ENCODE measurements at places on chromosomes 2 and 18.

DNA sequence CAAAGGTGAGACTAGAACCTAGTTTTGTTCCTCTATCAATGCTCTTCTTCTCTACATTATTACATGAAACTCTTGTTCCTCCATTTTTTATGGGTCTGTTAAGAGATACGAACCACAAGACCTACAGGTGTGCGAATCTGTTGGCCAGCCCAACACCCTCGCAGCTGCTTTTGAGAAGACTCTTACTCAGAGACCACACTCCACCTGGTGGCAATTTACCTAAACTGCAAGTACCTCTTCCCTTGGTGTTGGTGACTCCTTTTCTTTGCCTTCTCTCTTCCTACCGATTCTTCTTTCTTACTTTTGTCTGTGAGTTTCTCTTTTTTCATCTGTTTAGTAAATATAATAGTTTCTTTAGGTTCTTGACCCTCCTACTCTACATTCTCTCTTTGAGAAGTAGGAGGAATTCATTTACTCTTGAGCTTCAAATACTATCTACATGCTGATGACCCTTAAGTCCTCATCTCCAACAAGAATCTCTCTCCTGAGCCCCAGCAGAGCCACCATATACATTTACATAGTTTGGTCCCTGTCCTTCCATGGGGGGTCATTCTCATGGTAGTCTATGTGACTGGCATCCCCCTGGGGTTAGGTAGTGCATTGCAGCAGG, 81.8 kb upstream of the GAREM1 start:
- peak; percentile 2 for DNase-seq

DNA sequence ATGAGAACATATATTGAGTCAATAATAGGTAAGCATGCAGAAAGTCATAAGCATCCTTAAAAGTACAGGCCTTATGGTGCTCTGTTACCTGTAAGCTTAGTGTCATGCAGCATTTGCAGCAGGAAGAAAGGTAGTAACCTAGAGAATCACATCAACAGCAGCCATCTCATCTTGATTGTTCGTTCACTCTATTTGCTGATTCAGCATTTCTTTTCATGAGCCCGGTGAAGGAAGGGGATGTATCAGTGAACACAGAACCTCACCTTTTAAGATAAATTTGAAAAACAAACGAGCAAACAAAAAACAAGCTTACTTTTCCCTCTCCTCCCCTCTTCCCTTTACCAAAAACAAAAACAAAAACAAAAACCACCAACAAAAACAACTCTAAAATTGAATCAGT, 89.9 kb downstream of the MIB1 start:
- no peak for DNase-seq

DNA sequence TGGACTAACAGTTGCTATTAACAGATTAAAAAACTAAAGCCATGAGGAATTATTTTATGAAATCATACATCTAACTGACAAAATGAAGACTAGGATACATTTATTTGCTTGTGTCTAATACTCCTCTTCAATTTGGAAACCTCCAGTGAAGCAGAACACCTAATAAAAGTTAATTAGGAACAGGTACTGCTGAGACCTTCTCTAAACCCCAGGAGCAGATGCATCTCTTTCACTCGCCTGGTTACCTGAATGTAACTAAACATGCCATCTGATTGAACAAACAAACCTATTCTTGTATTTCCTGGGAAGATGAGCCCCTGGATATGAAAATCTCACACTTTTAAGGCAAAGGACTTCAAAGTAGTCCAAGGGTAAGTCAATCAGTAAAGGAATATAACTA, 898.2 kb downstream of the NRXN1 start:
- DNase-seq = no peak

DNA sequence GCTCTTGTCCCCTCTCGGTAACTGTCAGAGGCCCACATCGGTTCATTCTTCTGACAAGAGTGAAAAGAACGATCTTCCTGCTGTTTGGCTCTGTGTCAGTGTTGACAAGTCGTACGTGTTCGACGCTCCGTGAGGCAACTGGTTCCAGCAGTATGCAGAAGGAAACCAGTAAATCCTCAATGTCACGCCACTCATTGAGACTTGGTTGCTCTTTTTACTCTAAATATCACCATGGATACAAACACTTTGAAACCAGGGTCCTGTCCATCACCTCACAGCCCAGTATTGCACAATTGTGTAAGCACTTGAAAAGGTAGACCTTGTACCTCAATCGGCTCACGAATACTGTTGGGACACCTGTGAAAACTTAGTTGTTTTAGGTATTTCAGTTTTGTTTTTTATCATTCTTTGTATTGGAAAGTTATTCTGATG, 136.4 kb downstream of the ZNF407 start:
- DNase-seq = no peak

GRCh38 chr2:236162031-236162845, 5.9 kb downstream of the GBX2 start:
- no peak for DNase-seq

GRCh38 chr18:70385474-70385873, 96.6 kb downstream of the SOCS6 start:
- no peak for DNase-seq

- DNase-seq = no peak
Measured at GRCh38 chr2:95343429-95344214, 46.5 kb downstream of the KCNIP3 start.

DNA sequence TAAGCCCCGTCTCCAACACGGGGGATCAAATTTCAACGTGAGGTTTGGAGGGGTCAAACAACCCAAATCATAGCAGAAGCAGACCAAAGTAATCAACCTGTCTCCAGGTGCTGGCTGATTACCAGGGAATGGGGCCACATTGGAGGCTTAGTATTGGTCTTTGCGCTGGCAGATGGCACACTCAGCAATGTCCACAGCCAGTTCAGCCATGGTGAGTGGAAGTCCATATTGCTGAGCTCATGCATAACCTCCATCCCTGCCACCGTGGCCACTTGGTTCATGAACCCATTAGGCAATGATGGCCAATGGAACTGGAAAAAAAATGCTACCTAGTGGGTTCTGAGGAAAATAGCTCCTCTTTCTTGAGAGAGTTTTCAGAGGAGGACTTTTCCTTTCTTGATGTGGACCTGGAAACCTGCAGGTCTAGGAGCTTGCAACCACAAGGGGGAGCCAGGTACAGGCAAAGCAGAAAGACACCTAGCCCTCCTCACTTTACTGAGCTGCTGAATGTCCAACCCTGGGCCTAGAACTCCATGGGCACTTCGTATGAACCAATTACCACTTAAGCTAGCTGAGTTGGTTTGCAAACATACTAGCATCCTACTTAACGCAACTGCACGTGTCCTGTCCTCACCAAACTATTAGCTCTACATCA, 128.0 kb upstream of the GYPC start:
- no peak for DNase-seq

DNA sequence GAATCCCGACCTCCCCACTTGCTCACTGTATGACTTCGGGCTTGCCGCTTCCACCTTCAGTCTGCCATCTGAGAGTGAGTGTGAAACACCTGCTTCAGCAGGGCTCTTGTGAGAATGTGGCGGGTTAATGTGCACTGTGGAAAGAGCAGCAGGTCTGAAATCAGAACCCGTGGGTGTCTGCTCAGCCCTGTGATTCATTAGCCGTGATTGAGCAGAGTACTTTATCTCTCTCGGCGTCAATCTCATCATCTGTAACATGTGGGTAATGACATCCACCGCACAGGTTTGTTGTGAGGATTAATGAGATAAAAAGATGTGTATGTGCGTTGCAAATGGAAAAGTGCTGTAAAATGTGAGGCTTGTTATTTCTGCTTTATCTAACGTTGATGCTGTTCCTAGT, 128.6 kb downstream of the LRATD1 start:
- DNase-seq = no peak

DNA sequence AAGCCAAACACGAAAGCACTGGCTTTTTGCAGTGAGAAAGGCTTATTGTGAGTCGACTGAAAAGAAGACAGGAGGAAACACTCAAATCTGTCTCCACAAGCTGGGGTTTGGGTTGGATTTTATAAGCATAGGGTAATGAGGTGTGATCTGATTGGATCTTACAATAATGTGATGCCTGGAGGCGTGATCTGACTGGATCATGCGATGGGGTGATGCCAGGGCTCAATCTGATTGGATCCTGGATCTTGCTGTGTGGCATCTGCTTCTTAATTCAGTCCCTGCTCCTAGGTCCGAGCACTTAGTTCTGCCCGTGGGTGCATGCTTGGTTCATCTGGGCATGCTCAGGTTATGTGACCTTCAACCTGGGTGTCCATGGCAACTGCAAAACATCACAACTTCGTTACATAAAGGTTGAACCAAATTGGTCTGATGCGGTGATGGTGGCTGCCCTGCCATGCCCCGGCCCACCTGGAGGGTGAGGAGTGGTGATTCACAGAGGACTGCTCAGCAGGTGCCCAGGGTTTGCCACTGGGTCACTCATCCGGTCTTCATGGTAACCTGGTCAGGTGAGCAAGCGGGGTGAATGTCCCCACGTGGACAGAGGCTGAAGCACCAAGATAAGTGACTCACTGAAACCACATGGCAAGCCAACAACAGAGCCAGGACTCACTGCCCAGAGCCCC, 111.0 kb downstream of the KCNF1 start:
- DNase-seq = no peak

DNA sequence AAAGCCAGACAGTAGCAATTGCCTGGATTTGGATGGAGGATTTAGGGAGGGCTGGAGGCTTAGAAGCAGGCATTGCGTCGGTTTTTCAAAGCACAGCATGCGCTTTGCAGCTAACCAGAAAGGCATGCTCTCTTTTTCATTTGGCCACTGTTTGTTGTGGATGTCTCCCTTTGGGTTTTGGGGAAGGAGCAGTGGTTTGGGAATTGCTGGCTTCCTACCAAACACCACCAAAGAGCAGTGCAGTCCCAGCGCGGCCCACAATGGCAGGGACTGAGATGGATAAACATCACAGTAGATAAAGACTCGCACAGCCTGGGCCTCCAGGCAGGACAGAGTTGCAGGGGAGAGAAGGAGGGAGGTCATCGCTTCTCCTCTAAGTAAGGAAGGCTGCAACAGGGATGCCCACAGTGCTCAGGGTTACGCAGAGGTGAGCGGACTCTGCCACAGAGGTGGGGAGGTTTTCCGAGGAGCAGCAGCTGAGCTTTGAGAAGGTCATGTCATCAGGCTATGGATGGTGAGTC, 148.5 kb downstream of the MYT1L start:
- no peak for DNase-seq

All from skin of body (tissue), 3 donors.